ENCODE measurements at places on chromosomes 7 and 10.

- no peak for DNase-seq
These were observed 150.6 kb upstream of the FOXP2 start for GRCh38 chr7:114264023-114264422.

DNA sequence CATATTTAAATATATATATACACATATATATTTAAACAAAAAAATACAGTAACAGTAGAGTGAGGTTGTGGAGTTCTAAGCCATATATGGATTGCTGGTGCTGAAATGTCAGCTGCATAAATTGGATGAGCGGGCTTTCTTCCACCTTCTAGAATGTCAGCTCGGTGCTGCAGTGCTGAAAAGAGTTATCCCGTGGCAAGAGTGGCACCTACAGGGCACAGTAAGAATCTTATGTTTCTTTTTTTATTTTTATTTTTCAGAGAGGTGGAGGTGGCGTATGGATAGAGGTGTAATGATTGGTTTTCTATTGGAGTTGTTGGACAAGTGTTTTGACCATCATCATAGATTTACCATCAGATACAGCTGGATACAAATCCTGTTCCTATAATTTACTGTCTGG, 86.2 kb upstream of the DYNC1I1 start:
- peak; percentile 23 for DNase-seq

DNA sequence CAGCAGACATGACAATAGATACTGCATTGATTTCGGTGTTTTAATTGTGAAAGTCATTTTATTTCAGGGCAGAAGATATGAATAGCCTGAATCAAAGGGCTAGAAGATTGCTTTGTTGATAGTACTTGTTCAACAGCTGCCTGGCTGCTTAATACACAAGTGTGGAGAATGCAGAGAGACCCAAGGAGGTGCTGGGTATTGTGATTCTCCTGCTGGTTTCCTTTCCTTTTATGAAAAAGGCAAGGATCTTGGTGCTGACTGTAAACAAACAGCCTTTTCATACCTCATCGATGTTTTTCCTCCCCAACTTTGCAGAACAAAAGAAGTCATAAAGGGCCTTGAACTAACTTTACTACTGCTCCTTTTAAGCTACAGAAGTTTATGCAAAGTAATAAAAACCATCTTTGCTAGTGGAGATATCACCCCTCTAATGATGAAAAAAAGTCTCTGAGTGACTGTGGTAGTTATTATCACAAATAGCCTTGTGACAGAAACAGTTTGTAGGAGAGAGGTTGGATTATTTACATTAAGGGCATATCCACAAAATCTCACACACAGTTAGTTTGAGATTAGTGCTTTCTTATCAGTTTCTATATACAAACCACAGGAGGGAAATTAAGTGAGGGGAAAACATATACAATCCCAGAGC, 800.0 kb downstream of the LRMDA start:
- DNase-seq: peak; percentile 21

DNA sequence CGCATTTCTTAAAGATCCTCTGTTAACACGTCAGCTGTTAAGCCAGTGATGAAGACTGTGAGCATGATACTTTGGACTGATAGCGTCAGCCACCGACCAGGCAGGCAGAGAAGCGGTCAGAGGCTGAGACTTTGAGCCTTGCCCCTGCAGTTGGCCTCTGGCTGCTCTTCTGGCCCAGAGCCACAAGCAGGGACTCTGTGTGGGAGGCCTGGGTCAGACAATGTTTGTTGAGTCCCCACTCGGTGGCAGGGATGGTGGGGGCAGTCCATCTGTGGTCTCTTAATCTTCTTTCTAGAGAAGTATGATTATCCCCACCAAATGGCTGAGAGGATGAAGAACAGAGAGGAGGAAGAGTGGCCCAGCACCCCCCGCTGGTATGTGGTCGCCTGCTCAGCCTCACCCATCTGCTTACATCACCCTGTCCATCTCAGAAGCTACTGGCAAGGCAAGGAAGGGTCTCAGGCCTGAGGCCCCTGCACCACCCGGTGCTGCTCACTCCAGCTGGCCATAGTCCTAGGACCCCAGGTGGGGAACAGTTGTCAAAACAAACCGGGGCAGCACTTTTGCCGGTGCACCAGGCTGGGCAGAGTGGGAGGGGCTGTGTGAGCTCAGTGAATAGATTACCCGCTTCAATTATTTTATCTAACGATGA, 202.9 kb downstream of the GRID1 start:
- no peak for DNase-seq

GRCh38 chr7:65820287-65820950, 52.5 kb upstream of the VKORC1L1 start:
- no peak for DNase-seq

- DNase-seq: no peak
These were observed 1.3 kb upstream of the SCD start for GRCh38 chr10:100345570-100346330.

GRCh38 chr10:123557366-123558108, 108.6 kb upstream of the GPR26 start:
- DNase-seq: no peak

DNA sequence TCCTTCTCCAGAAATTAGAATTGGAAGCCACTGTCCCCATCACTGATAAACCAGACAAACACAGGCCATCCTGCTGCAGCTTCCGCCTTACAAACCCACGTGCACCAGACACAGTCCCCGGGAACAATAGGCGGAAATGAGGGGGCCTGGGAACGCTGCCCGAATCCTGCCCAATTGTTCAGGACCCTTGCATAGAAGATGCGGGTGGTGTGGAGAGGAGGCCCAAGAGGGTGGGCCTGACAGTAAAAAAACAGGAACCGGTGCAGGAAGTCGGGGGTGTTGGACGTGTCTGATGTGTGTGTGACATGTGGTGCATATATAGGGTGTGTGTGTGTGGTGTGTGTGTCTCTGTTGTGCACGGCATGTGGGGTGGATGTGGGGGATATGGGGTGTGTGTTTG, 26.5 kb upstream of the CHST15 start:
- no peak for DNase-seq

DNA sequence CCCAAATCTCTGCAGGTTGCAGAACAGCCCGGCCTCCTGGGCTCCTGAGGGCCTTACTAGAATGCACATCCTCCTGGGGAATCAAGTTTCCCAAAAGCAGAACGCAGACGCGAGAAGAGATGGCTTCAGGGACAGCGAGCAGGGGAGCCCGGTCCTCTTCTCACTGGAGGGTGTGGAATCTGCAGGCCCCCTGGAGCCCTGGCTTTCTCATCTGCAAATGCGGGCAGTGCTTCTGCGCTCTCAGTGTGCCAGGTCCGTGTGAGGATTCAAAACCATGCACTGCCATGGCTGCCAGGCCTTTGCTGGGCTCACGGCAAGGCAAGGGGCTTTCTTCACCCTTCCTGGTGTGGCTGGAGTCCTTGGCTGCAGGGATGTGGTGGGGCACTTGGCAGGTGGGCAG, 330.9 kb upstream of the MKI67 start:
- DNase-seq: no peak

DNA sequence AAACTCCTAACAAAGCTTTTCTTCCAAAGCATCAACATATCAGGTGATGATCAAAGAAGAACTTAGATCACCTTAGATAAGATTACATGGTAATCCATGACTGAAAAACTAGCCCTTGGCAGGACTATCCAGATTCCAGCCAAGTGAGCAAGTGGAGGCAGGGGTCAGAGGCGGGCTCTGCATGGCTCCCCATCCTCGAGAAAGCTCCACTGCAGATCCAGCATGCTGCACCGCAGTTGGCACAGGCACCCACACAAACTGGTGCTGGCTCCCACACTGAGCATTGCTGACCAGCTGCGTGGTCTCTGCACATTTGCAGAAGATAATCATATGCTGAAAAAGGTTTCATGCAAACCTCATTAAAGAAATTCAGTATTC, 10.1 kb downstream of the PSAP start:
- DNase-seq: no peak

DNA sequence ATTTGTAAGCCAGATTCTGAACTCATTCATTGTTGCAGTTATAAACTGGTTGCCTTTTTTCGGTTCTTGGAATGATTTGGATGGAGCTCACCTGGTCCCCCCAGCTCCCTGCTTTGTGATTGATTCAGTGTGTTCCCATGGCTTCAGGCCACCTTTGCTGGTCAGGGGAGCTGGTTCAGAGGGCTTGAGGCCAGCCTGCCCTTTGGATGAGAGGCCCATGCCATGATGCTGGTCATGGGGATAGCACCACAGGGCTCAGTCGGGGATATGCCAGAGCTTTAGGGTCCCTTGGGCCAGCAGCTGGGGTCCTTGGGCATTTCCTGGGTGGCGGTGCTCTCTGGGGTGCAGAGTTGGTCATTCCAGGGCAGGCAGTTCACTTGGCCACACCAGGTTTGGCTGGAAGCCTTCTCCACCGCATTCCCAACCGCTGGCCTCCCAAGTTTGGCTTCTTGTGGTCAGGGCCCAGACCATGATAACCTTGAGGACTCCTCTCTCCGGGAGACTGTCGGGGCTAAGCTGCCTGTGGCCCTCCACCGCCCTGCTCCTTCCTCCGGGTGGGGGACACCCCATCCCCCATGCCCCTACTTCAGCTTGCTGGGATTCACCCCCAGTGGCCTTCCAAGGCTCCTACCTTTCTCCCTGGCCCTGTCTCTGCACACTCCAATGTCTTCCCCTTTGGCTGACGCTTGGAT, 65.1 kb downstream of the MGMT start:
- no peak for DNase-seq

DNA sequence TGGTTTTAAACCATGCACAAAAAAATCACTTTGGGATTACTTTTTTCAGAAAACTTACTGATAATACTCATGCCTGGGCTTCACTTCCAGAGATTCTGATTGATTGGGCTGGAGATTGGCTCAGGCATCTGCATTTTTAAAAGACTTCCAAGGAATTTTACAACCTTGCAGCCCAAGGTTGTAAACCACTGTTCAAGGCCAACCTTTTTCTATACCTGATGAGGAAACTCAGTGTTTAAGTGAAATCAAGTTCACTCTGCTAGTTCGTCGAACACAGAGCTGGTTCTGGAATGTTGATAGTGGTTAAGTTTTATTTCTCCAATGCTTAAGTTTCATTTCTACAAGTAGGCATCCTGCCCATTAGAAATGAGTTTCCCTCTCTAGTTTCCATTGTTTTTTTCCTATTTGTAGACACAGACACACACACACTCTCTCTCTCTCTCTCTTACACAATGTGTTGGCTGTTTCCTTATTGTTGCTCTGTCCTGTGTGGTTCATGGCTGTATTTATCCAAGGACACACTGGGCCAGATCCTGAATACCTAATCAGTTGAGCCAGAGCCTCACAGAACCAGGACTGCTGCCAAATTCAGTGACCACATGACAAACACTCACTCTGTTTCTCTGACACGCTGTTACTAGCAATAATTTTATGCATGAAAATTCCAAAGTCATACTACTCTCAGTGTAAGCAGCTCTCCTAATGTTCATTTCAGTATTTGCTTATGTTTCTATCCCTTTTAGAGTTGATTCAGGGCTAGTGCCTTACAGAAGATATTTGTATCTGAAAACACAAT, 3.7 kb upstream of the IFIT1B start:
- DNase-seq: no peak

DNA sequence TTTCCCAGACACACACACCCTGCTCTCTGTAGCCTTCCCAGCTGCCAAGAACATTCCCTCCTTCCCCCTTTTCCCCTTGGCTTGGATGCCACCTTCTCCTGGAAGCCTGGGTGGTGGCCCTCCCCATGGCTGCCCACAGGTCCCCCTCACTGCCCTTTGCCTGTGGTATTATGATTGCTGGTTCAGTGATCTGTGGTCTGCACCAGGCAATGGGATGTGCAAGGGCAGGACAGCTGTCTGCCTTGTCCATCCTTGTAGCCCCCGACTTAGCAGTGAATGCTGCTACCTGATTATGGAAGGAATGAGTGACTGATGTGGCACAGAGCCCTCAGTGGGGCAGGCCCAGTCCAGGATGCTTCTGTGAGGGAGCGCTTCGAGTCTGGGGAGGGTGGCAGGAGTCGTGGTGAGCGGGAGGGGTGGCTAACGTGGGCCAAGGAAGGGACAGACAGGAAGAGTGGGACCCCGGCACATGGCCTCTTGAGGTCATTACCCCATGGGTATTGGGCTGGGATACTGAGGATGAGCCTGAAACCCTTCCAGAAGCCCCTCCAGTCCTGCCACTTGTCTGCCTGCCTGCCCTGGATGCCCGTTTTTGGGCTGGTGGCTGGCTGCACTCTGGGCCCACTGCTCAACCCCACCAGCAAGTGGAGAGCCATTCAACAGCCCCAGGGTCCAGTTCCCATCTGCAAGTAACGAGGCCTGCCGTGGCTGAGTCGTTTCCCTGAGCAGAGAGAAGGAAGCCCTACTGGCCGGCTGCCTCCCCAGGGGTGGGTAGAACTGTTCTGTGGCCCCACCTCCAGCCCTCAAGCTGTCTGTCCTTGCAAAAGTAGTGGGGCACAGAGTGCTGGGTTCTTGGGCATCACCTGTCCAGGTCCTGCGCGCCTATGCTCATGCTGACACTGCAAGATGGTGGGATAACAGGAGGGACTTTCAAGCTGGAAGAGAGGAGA, 8.8 kb downstream of the CHST3 start:
- DNase-seq: no peak

GRCh38 chr7:157662110-157662791, 325.4 kb downstream of the DNAJB6 start:
- DNase-seq: no peak

- DNase-seq: no peak
These were observed 57.7 kb upstream of the CDK14 start for GRCh38 chr7:90538405-90538804.

- no peak for DNase-seq
These were observed 72.0 kb upstream of the FOXP2 start for GRCh38 chr7:114342431-114343179.

GRCh38 chr10:5608608-5609220, 57.7 kb downstream of the ASB13 start:
- DNase-seq: no peak

DNA sequence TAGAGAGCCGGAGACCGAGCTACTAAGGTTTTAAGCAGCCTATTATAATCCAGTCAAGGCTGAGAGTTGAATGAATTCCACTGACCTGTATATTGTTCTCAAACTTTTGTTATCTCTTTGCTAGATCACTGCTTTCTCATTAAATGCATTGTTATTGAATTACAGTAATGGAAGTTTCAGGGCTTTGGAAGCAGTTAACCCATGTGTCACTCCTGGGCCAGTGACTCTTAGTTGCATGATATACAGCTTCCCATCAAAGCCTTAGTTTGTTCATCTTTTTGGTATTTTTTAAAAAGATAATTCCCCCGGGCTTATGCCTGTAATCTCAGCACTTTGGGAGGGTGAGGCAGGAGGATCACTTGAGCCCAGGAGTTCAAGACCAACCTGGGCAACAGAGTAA, 55.4 kb upstream of the KIAA1217 start:
- no peak for DNase-seq

DNA sequence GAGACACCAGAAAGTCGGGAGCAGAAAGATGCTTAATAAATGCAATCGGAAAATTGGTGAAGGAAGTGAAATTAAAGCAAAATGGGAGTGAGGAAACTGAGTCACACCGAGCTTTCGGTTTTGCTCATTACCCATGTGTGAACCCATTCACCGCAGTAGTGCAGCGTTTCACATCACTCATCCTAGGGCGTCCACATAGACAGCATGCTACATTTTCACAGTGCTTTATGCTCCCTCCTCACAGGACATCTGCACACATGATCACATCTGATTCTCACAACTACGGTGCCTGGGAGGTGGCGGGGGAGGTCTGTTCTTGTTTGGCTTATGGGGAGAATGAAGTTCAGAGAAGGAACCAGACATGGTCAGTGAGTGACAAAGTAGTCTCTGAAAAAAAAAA, 36.6 kb upstream of the ATP6V0A4 start:
- DNase-seq: no peak

- DNase-seq: no peak
These were observed 8.4 kb upstream of the INMT start for GRCh38 chr7:30743371-30744074.

GRCh38 chr7:41134300-41135255, 568.3 kb downstream of the INHBA start:
- no peak for DNase-seq

- DNase-seq: no peak
These were observed 109.8 kb downstream of the PIP4K2A start for GRCh38 chr10:22604344-22605126.

All from HEK293T (cell line).